ENCODE measurements at places on chromosomes 4 and X. TPM values are rescaled to one million over a fixed set of nuclear protein-coding genes. Genes with fewer than 3 reads are reported as not detected.
A peak's percentile ranks its signal among the peaks of the same experiment; 100 is the strongest.

DNA sequence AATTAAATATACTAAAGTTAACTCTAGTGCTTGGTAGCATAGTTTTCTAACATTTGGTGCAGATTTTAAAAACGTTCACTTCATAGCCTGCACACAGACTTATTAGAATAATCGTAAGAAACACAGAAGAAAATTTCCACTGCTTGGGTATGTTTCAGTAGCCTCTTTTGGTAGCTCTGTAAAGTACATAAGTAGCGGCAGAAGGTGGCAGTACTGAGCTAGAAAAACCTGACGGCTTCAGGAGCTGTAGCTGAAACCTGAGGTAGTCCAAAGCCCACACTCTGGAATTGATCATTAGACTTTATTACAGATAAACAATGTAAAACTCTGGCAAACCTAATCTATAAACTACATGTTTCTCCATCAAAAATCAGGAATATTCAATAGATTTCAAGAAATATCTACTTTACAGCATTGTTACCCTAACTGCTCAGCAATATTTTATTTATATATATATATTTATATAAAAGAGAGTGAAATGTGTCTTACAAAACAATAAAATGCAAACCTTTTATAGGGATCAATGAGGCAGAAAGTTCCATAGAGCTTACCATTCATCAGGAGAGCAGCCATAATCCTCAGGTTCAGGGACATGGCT lies 88.2 kb downstream of the ATP8A1 start:
- DNase-seq: peak; percentile 32

DNA sequence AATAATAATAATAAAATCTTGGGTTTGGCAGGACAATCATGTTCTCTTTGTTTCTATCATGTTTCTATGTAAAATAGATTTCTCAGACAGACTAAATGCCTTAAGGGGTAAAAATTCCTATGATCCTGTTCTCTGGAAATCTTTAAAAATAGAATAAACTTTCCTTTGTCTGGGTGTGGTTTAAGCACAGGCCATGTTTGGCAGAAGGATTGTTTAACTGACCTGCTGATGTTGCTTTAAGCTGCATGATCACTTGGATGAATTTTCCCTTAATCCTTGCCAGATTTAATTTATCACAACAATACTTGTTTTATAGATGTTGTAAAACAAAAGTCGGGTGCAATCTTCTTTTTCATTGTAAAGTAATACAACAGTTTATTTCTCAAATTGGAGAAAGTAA lies 341.7 kb upstream of the FAT1 start:
- no peak for DNase-seq

DNA sequence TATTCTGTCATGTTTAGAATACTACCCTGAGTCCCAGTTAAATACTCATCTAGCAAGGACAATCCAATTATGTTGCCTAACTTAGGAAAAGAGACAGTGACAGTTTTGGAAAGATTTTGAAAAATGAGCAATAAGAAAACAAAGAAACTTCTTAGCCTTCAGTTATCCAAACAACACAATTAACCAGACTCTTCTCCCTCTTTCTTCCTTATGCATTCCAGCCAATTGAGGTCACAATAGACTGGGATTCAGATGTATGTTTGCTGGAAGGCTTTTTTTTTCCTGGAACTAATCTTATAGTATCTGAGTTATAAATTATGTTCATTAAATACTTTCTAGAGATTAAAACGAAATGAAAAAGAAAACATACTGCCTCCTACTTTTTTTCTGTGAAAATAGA lies 109.6 kb downstream of the GUCY2F start:
- no peak for DNase-seq

DNA sequence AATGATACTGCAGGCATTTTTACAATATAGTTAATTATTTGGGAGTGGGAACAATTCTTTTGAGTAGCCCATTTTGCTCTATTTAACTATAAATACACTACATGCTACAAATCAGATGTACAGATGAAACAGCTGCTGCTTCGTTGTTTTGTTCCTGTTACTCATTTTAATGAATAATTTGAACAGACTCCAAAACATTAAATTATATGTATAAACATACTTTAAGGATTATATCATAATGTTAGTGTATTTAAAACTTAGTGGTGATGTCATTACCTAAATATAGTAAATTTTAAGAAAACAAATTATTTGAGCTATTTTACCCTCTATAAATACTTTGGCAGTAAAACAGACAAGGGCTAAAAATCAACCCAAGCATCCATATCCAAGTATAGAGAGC lies 60.7 kb downstream of the GAB1 start:
- no peak for DNase-seq

- DNase-seq: no peak
Observed at GRCh38 chr4:15976456-15977447, 13.8 kb upstream of the FGFBP2 start.

DNA sequence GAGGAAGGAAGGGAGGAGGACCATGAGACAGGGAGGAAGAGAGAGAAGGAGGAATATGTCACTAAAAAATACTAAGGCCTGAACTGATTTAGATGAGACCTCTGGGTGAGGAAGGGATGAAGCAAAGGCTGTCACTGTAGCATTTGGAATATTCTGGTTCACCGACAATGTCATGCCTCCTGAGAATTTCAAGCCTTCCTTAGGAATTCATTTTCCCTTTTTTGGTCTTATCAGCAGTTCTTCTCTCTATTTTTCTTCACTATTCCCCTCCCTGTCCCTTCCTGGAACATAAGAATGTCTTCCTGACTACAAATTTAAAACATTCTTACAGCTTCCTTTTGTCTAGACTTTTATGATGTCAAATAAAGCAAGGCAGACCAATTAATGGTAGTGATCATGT lies 527.8 kb downstream of the INPP4B start:
- no peak for DNase-seq

GRCh38 chrX:132258509-132258908 lies 39.3 kb upstream of the RAP2C start:
- no peak for DNase-seq

DNA sequence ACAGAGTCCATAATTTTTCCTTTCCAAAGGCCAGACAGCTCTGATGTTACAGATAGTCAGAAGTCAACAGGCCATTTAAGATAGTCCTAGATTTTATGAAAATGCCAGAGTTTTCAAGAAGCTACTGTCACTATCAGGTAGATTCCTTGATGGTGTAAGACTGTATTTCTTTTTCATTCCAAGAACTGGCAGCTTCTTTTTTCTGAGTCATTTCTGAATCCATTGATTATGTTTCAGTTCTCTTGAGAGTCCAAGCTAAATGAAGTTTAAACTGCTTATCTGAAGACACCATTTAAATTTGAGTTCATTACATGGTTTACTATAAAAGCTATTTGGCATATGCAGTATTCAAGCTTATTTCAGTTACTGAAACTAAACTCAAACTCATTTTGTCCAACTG lies 44.6 kb downstream of the RASSF6 start:
- no peak for DNase-seq

DNA sequence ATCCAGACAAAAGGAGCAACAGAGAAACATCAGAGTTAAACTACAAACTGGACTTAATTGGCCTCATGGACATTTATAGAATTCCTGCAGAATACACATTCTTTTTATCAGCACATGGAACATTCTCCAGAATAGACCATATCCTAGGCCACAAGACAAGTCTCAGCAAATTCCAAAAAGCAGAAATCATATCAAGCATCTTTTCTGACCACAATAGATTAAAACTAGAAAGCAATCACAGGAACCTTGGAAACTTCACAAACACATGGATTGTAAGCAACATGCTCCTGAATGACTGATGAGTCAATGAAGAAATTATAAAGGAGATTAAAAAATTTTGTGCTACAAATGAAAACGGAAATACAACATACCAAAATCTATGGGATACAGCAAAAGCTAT lies 526.7 kb downstream of the PCDH7 start:
- no peak for DNase-seq

DNA sequence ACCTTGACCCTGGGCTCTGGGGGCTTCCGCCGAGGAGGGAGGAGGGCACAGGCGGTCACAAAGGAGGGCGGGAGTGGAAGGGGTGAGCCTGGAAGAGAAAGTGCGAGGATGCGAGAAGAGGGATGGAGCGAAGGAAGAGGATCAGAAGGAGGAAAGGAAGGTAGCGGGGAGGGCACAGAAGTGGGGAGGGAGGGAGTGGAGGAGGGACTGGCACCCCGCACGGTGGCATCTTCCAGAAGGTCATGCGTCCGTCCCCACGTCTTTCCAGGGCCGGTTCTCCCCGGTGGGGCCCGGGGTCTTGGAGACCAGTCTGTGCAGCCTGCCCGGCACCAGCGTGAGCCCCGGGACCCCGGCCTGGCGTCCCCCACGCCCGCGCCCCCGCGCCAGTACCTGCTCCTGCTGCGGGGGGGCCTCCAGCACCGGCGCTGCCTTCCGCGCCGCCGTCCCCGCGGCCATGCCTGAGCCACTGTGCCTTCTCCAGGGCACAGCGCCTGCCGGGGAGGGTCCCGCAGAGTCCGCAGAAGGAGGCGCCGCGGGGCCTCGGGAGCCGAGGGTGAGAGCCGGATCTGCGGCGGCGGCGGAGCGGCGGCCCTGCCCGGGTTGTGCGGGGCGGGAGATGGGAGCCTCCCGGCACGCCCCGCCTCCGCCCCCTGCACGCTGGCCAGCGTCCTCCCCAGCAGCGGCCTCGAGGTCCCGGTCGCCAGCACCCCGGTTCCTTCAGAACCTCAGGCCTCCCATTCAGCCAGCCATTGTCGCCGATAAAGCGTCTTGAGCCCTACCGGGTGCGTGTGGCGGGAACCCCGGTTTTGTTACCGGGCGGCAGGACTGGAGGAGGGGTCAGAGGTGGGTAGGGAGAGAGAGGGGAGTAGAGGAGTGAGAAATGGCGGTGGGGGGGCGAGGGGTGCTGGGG lies at the start of gene RNF175:
Gene RNF175, minus strand, starts transcription at position 618 of the 910 bp plus-strand sequence. Its CDS starts 162 bp downstream, at position 456.
- DNase-seq: no peak

DNA sequence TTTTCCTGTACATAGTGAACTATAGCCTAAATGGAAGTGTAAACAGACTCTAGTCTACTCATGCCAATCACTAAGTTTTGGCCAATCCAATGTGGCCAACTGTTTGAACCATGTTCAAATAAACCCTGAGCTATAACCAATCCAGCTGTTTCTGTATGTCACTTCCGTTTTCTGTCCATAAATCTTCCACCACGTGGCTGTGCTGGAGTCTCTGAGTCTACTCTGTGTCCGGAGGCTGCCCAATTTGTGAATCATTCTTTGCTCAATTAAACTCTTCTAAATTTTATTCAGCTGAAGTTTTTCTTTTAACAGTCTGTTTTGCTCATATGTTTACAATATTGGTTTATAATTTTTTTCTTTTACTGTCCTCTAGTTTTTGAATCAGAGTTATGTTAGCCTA lies 112.3 kb upstream of the BANK1 start:
- no peak for DNase-seq

GRCh38 chr4:129821963-129822362 lies 726.0 kb downstream of the C4orf33 start:
- no peak for DNase-seq

DNA sequence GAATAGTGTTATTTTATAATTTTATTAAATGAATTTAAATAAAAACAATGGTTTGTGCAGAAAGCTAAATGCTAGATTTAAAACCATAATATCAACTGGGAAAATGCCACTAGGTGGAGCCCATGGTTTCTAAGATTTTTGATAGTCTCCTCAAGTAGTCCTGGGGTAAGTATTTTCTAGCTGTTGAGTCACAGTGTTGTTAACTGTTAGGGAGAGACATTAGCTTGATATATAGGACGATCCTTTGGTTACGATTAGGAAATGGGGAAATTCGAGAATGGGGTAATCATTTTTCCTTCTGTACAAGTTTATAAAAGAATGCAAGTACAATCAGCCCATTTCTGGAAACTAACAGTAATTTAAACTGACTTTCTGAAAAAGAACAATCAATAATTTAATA lies 378.4 kb downstream of the ANKRD50 start:
- DNase-seq: no peak

DNA sequence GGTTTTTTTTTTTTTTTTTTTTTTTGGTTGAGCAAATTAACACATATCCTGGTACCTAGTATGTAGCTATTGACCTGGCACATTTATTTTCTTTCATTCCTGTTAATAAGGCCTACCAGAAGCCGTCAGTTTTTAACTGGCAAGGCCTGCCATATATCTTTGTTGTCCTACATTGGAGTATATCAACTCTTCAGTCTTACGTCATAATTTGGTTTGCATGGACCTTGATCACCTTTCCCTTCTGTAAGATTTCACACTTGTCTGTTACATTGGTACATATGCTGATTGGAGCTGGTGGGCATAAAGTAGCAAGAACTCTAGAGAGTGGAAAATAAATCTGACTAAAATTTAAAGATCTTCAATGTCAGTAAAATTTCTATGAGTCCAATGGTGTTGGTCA lies 1658.0 kb downstream of the C4orf33 start:
- no peak for DNase-seq

DNA sequence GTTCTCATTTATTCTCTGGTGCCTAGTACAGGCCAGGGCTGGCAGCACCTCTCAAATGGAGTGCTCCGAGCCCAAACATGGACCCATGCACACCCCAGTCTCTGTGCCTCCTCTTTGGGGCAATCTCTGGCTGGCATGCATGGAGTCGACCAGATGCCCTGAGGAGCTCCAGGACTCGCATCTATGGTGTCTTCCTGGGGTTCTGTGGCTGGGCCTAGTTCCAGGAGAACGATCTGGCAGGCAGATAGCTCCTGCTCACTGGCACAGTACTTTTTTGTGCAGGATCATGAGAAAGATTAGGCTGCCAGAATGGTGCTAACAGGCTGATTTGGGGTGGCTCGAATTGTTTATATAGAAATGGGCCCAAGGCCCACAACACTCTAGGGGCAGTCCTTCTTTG lies 72.0 kb upstream of the PJA1 start:
- no peak for DNase-seq

- DNase-seq: no peak
Observed at GRCh38 chr4:153560908-153561307, 94.7 kb downstream of the TMEM131L start.

DNA sequence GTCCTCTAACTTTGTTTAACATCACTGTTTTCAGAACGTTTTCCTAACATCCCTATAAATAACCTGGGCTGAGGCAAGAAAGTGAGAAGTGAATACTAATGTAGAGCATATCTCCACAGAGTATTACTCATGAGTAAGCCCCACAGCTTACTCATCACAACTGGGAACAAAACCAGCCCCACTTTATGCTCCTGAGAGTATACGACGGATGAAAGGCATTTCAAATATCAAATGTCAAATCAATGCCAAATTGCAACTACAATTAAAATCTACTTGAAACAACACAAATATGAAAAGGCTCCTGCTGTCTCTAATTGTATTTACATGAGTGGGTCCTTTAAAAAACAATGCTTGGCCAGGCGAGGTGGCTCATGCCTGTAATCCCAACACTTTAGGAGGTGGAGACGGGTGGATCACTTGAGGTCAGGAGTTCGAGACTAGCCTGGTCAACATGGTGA lies 41.2 kb downstream of the SH3RF1 start:
- no peak for DNase-seq

The DNAAF6 gene
- total RNA-seq: not detected

The HSFX1 gene
- not detected for total RNA-seq

The EREG gene
- 6.5 TPM for total RNA-seq

The FAAH2 gene
- 8.4 TPM for total RNA-seq

The UGT2B11 gene
- not detected for total RNA-seq

The PCDH7 gene
- 3.5 TPM for total RNA-seq

The MRPS18C gene
- total RNA-seq: 29.6 TPM

The CITED1 gene
- total RNA-seq: 4.7 TPM

The KCND1 gene
- total RNA-seq: 2.0 TPM

The FRG2 gene
- not detected for total RNA-seq

Data from omental fat pad (tissue), 4 donors.